Stimulated activated CD8-positive, alpha-beta memory T cell treated with anti-CD3 and anti-CD28 coated beads, Interleukin-7, amount 100 ng/mL, for 24 hours (primary cell): ENCODE measurements at places on chromosomes 2 and 18.

GRCh38 chr18:57631697-57632096 lies 10.1 kb upstream of the NARS1 start:
- no peak for DNase-seq

DNA sequence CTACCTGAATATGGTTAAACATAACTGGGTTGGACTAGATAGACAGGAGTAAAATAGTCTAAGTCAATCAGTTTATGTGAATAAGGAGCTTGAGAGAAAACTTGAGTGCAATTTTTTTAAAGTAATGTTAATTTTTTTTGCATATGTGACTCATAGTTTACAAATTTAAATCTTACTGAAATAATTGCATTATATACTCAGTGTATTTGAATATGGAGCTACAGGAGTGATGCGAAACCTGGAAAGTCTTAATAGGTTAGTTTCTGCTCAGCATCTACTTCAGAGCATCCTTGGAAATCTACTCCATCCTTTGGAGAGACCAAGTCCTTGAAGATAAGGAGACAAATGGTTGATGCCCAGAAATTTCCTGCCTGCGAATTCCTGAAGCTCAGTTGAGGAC lies 318.8 kb upstream of the NXPH2 start:
- DNase-seq = no peak

GRCh38 chr2:224837558-224837957 lies 121.4 kb upstream of the CCDC195 start:
- no peak for DNase-seq

GRCh38 chr2:170567429-170567828 lies 147.7 kb upstream of the SP5 start:
- no peak for DNase-seq

- no peak for DNase-seq
Measured at GRCh38 chr18:44805643-44806042, 125.0 kb downstream of the SETBP1 start.

DNA sequence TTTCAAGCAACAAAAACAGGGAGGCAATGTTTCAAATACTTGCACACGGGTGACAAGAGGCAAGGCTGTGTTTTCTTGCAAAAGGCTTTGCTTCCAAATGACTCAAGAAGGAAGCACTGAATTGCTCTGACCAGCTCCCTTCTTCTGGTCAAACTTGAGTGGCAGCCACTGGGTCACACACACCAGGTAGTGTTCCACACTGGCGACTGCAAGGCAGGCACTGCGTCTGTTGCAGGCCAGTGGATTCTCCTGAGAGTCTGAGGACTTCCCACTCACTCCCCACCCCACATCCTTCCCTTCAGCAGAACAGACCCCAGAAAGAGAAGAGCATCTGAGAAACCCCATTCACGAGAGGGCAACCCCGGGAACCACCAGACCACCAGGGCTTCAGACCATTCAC lies 19.8 kb downstream of the PARD6G start:
- no peak for DNase-seq

DNA sequence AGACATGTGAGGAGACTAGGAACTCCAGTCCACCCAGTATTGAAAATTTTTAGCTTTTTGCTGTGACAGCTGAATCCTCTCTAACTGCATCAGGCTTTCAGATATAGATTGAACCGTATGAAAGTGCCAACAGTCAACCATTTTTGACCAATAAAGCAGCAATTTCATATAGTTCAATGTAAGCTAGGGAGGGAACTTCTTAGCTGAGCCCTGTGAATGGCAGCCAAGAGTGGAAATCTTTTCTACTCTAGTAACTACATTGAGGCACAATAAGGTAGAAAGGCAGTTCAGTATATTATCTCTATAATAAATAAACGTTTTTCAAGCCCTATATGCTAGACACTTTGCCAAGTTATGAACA lies 96.3 kb upstream of the TANK start:
- no peak for DNase-seq

DNA sequence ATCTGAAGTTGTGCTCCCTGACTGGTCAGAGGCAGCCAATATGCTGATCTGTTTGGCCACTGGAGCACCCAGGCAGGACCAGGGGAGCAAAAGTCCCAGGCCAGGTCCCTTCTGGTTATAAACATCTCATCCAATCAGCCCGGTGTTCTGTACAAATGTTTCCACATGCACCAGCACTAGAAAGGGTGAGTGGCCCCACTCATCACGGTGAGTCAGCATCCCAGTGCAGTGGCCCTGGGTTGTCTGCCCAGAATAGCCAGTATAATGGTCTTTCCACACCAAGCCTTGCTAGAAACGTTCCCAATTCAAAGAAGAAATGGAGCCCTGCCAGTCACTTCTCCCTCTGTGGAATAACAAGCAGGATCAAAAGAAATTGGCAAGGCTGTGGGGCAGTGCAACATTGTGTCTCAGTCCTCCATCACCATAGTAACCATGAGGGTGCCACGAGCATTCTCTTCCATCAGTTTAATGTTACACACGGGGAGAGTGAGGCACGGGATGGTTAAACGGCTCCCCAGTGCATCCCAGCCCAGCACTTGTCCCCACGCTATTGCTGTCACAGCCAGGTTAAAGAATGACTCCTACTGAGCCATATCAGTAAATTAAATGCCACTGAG lies 174.9 kb downstream of the SEPTIN10 start:
- no peak for DNase-seq

DNA sequence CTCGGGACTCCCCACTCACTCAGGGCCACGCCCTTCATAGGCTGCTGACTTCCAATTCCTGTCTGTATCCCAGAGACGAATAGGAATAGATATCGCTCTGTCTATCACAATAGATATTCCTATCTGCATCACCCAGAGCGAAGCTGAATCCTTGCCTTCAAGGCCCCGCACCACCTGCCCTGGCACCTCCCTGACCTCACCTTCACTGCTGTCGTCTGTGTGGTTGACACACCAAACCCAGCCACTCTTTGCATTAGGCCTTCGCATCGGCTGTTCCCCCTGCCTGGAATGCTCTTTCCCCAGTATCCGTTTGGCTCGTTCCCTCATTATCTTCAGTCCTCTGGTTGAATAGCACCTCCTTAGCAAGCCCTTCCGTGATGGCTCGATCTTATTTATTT lies 43.5 kb downstream of the ATOH8 start:
- no peak for DNase-seq

- DNase-seq = no peak
Measured at GRCh38 chr18:61528961-61529360, 195.7 kb downstream of the CDH20 start.

DNA sequence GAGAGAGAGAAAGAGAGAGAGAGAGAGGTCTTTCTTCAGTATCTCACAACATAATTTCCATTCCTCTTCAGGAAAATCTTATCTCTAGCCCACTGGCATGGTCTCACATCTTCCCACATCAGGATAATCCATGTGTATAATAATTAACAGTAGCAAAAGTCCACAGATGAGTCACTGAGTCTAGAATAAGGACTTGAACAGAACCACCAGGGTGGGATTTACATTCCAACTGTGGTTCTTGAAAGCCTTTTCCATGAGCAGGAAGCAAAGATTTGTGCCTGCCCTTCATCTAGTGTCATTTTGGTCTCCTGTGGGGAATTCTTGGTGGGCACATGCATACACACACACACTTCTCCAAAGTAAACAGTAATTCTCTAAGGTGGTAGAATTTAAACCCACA lies 107.1 kb upstream of the TCF4 start:
- DNase-seq = no peak
